Activated naive CD4-positive, alpha-beta T cell treated with anti-CD3 and anti-CD28 coated beads for 36 hours (primary cell): ENCODE measurements at places on chromosomes 7 and 10. TPM values are rescaled to one million over a fixed set of nuclear protein-coding genes. Genes with fewer than 3 reads are reported as not detected.
A peak's percentile ranks its signal among the peaks of the same experiment; 100 is the strongest.

SEMA3C gene
- total RNA-seq = not detected

NEUROD6 gene
- not detected for total RNA-seq

PKD2L1 gene
- total RNA-seq = not detected

ANLN gene
- 64.8 TPM for total RNA-seq

CTAGE15 gene
- total RNA-seq = not detected

PDE1C gene
- total RNA-seq = not detected

OR2A2 gene
- total RNA-seq = not detected

TMEM120A gene
- 22.4 TPM for total RNA-seq

PMPCB gene
- 83.9 TPM for total RNA-seq

ZNF467 gene
- 0.47 TPM for total RNA-seq

PRLHR gene
- not detected for total RNA-seq

GRCh38 chr7:115782696-115783490 is 247.7 kb downstream of the TFEC start:
- no peak for DNase-seq

- DNase-seq = no peak
Observed at GRCh38 chr10:100470367-100470766, 7.6 kb downstream of the WNT8B start.

DNA sequence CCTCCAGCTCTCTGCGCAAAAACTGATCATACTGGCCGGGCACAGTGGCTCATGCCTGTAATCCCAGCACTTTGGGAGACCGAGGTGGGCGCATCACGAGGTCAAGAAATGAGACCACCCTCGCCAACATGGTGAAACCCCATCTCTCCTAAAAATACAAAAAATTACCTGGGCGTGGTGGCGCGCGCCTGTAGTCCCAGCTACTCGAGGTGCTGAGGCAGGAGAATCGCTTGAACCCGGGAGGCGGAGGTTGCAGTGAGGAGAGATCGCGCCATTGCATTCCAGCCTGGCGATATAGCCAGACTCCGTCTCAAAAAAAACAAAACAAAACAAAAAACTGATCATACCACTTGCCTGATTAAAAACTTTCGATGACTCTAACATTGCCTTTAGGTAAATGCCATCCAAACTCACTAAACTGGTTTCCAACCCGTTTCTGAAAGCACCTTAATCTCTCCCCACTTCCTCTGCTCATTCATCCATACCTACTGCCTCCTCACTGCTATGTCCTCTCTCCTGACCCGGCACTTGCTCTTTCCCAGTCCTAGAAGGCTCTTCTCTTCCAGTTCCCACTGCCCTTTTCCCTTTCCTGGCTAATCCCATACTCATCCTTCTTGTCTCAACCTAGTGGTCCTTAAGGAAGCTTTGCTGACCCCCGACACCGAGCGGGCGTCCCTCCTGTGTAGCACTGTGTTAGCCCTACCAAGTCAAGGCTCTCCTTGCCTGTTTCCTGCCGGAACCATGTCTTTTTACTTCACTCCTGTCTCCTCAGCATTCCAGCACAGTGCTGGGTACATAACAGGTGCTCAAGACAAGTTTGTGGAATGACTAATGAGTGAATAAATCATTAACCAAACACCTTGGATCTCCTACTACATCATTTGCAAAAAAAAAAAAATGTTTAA is 686 bp upstream of the MIOS start:
- DNase-seq = peak; percentile 8

GRCh38 chr10:70660722-70661121 is 11.6 kb upstream of the ADAMTS14 start:
- DNase-seq = no peak

GRCh38 chr10:31011017-31011664 is 20.5 kb downstream of the ZNF438 start:
- DNase-seq = no peak

- DNase-seq = no peak
Observed at GRCh38 chr10:1413823-1414222, 323.5 kb downstream of the ADARB2 start.

DNA sequence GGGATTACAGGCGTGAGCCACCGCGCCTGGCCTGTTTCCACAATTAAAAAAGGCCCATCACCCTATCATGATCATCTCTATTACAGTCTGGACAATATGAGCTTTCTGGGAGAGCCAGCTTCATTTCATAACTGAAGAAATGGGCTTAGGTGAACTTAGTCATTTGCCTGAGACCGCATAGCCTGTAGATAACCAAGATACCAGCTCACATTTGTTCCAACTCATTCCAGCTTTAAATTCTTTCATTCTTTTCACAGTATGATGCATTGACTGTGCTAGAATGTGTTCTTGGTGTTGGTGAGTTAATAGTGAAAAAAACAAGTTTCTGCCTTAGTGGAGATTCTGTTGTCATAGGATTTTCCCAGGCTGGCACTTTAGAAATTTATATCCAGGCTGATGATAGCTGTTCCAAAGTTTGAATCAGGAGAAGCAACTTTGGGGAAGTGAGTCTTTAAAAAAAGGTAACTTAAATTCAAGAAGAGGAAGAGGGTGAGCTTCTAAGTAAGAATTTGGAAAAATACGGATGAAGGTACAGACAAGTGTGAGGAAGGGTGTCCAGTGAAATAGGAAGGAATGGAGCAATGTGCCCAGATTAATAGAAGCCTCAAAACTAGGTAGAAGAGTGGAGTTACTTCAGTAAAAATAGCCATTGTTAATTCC is 2.1 kb upstream of the H2AZ2 start:
- DNase-seq = no peak

- no peak for DNase-seq
Observed at GRCh38 chr10:121702351-121703320, 104.4 kb upstream of the FGFR2 start.

GRCh38 chr7:24980534-24981170 is 674 bp upstream of the OSBPL3 start:
- DNase-seq = peak; percentile 58

GRCh38 chr10:32256613-32257437 is 90.1 kb downstream of the EPC1 start:
- peak; percentile 81 for DNase-seq

- DNase-seq = no peak
Observed at GRCh38 chr10:47300429-47300931, 483 bp downstream of the GDF10 start.

- DNase-seq = no peak
Observed at GRCh38 chr10:45256246-45256645, 59.2 kb downstream of the OR13A1 start.

DNA sequence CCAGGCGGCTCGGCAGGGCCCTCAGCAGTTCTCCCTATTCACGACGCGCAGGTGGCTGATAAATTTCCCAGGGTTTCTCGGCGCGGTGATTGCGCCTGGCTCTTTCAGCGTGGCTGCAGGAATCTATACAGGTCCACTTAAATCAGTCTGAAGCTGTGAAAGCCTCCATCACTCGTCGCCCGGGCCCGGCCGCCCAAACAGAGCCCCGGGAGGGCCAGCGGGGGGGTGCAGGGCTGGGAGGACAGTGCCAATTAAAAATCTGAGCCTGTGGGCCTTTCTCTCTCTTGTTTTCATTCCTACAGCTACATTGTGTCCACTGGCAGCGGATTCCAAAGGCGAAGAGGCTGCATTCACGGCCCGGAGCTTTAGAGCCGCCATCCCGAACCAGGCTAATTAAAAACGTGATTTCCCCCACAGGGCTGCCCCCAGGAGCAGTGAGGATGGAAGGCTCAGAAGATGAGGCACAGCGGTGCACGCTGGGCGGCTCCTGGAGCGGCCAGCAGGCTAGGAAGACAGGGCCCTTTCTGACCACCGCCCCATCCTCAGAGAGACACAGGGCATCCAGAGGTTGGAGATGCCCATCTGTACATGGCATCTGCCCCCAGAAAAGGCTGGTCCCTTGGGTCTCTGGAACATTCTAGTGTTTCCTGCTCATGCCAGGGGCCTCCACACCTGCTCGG is 100.7 kb downstream of the FAM53B start:
- no peak for DNase-seq

- DNase-seq = no peak
Observed at GRCh38 chr10:30254926-30255325, 94.2 kb downstream of the MTPAP start.

- no peak for DNase-seq
Observed at GRCh38 chr10:63543576-63543962, 22.4 kb downstream of the REEP3 start.

DNA sequence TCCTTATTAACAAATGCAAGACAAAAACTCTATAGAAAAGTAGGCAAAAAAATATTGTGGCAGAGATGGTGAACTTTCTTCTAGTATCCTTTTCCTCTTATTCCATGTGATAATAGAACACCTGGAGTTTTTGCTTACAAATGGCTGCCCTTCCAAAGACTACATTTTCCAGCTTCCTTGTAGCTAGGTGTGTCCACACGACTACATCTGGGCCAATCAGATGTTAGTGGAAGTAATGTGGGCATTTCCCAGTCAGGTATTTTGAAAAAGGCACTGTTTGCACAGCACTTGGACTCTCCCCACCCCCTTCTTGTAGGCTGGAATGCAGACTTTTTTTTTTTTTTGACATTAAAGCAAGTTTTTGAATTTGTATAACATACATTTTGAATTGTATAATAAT is 105.5 kb upstream of the TBX20 start:
- no peak for DNase-seq

DNA sequence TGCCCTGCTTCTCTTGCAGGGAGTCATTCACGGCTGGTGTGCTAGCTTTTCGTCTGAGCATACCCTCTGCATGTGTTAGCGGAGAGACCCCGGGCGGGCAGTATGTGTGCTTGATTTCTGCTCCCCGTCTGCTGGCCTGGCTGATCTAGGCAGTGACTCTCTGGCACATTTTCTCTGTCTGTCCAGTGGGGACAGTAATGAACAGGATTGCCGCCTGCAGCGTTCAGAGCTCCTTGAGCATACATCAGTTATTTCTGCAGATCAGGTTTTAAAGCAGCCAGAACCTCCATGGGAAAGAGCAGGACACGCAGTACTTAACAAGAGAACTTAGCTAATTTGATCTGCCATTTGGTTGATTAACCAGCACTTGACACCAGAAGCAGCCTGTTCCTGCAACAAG is 242.5 kb downstream of the CELF2 start:
- DNase-seq = no peak

GRCh38 chr7:69981646-69982045 is 383.4 kb downstream of the AUTS2 start:
- DNase-seq = no peak

- DNase-seq = peak; percentile 41
Observed at GRCh38 chr10:27743012-27743876, 2.4 kb downstream of the MKX start.

- DNase-seq = peak; percentile 27
Observed at GRCh38 chr7:35802649-35803048, 1.8 kb downstream of the SEPTIN7 start.

- DNase-seq = no peak
Observed at GRCh38 chr10:86922553-86922961, 34.9 kb downstream of the MMRN2 start.

GRCh38 chr10:110061687-110062086 is 53.9 kb downstream of the ADD3 start:
- DNase-seq = no peak

DNA sequence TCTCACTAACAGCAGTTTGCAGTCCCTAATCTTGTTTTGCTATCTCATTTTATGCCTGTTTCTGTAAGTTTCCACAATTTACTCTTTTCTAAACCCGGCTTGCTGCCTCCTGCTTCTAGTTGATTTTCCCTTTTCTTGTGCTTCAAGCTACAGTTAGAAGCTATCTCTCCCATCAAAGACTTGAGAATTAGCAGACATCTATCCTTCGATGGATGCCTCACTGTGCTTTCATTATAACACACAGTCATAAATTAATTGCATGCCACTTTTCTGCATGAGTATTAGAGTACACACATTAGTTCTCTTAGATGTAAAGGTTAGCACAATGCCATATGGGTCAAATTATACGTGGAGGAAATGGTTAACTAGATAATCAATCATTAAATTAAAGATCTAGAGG is 48.7 kb downstream of the SEMA3A start:
- no peak for DNase-seq

- DNase-seq = no peak
Observed at GRCh38 chr10:96721207-96721572, 876 bp upstream of the PIK3AP1 start.

DNA sequence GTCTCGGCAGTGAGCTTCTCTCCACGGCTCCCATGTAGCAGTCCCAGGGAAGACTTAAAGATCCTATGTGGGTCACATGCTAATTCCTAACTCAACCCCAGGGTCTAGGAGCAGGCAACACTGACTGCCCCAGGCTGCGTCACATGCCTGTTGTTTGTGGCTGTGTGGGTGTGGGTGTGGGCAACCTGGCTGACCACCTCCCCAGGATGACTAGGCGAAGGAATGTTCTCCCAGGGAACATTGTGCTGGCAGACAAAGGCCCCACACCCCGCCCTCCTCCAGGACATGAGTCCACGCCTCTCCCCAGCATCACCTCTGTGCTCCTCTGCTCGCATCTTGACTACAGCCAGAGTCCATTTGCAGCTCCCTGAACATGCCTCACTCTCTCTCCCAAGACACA is 30.3 kb downstream of the SLC29A3 start:
- DNase-seq = no peak

DNA sequence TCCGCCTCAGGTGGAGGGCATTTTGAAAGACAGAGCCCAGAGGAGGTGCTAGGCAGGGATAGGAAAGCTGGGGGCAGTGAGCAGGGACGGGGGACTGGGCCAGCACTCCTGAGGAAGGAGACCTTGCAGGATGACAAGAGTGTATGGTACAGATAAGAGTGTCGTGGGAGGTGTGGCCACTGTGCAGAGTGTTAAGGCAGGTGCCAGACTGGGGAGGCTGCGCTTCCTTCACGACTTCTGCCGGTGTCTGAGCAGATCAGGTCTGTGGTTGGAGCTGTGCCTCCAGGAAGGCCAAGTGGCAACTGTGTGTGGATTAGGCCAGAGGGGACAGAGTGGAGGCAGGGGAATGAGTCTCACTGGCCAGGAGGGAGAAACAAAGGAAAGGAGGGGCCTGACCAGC is 161.7 kb downstream of the HIBADH start:
- DNase-seq = no peak

GRCh38 chr10:71562904-71563303 is 156.7 kb downstream of the C10orf105 start:
- no peak for DNase-seq

DNA sequence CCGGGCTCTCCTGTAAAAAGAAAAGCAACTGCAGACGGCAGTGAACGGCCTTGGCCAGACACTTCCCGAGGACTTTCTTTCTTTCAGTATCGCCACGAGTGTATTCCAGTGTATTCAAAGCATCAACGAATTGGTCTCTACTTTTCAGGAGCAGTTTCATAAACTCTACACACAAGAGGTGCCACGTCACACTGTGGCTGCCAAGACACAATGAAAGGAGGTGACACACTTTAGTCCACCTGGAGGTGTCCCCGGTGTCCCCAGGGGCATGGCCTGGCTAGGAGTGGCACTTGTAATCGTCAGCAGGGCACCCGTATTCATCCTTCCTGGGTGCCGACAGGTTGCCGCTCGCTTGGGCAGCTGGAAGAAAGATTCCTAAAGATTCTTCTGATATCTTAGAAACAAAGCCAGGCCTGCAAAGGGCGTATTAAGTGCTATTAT is 5.0 kb downstream of the TNS3 start:
- DNase-seq = no peak

GRCh38 chr7:47095946-47096345 is 486.0 kb downstream of the TNS3 start:
- no peak for DNase-seq

- DNase-seq = no peak
Observed at GRCh38 chr10:62735464-62736167, 68.9 kb upstream of the ADO start.
